ENCODE measurements at places on chromosomes 5 and 9.

GRCh38 chr9:92528522-92528849 lies 7.3 kb downstream of the ECM2 start:
- no peak for DNase-seq

GRCh38 chr9:114143234-114143633 lies 12.1 kb upstream of the COL27A1 start:
- no peak for DNase-seq

- no peak for DNase-seq
Observed at GRCh38 chr5:128345247-128345646, 192.8 kb downstream of the FBN2 start.

- DNase-seq, result no peak
Observed at GRCh38 chr9:30609713-30610112, 1774.7 kb upstream of the ACO1 start.

- no peak for DNase-seq
Observed at GRCh38 chr9:81344366-81344765, 345.0 kb downstream of the TLE1 start.

DNA sequence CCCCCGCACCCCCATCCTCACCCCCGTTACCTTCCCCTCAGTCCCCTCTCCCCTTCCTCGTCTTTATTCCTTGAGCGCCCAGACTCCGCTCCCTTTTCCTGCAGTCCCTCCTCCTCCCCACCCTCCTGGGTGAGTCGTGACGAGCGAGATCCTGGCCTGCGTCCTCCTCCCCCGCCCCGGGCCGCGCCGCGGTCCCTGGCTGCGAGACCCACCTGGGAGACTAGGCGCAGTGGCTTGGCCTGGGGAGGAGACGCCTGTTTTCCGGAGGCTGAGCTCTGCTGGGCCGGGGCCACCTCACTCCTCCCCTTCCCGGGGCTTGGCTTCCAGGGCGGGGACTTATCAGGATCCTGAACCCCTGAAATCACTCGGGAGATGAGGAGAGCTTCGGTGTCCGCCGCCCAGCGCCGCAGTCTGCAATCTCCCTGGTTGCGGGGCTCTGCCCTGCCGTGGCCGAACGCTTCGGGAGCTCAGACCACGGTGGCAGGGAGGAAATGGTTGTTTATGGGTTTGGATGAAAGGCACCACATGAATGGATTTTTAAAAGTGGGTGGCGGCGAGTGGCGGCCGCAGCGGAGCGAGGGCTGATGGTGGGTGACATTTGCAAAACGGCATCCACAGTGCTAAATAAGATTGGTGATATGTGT lies 984 bp downstream of the STXBP1 start:
- peak; percentile 72 for DNase-seq

DNA sequence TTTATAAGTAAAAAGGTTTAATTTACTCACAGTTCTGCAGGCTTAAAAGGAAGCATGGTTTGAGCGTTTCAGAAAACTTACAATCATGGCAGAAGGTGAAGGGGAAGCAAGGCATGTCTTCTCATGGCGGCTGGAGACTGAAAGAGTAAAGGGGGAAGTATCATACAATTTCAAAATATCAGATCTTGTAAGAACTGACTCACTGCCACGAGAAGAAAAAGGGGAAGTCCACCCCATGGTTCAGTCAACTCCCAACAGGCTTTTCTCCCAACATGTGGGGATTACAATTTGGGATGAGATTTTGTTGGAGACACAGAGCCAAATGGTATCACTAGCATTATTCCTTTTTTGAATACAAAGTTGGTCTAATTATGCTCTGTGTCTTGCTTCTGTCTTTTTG lies 627.9 kb upstream of the ST8SIA4 start:
- no peak for DNase-seq

DNA sequence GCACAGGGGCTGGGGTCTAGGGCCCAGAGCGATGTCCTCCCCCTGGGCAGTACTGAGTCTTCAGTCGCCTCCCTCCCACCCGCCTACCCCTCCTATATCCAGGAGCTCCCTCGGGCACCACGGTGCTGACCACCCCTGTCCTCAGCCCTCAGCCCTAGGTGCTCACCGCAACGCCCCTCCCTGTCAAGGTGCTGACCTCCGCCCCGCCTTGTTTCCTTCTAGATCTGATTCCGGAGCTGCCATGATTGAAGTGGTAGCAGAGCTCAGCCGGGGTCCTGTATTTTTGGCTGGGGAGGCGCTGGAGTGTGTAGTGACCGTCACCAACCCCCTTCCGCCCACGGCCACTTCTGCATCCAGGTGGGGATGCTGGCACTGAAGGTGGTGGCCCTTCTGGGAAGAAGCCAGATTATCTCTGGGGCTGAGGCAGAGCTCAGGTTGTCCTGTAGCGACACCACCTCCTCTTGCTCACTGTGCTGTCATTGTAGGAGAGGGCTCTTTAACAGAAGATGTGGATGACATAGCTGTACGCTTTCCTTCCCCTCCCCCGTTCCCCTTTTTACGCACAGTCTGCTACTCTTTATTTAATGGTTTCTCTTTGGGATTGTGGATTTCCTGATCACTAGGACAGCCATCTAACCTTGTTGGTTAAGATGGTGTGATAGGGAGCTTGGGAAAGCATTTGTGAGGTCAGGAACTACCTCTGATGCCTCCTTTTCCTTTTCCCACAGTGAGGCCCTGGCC lies 598 bp downstream of the RGP1 start:
- peak; percentile 64 for DNase-seq

DNA sequence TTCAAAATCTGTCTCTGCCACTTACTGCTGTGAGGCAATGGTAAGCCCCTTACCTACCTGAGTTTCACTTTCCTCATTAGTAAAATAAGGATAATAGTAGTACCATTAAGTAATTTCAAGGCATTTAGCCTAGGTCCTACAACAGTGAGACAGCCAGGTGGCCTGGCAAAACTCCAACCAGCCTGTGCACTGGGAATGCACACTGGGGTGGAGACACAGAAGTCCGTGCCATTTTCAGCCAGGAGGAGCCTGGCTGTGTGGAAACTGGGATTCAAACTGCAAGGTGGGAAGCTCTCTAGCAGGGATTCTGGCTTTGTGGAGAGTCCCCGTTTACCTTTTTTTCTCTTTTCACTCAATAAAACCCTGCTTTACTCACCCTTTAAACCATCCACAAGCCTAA lies 630.4 kb downstream of the PRELID2 start:
- no peak for DNase-seq

DNA sequence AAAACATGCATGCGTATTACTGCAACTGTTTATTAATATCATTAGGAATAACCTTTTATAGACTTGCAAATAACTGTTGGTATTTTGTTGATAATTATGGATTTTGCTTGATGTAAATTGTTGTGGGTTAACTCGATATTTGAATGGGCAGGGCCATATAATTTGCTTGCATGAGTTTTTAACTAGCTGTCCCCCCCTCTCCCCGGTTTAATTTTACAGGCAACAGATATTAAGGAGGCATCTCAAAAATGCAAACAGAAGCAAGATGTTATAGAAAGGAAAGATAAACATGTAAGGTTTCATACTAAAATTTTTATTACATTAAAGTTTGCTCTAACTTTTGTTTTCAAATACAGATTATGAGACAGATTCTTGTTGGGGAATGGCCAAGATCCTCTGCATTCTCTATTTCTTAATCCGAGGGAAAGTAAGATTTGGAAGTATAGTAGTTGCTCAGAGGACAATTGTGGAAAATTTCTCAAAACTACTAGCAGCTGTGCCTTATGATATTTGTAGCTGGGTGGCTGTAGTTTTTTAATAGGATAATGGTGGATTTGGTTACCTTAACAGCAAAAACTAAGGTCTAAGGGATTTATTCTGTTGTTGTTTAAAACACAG lies 27.3 kb downstream of the SMC5 start:
- DNase-seq, result no peak

DNA sequence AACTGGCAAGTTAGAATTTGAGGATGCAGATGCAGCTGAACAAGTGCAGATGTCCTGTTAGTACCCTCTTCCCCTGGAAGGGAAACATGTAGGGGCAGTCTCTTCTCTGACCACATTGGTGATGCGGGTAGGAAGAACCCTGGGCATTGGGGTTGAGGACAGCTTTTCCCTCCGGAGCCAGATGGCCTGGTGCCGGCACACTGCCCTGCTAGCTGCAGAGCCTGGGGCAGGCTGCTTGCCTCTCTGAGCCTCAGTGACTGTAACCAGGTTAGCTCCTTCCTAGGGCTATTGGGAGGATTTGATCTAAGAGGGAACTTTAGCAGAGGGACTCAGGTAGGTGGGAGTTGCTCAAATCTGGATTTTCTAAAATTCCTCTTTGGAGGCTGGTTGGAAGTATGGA lies 148.4 kb downstream of the HSPA4 start:
- no peak for DNase-seq

GRCh38 chr9:31535651-31536050 lies 848.8 kb upstream of the ACO1 start:
- no peak for DNase-seq

DNA sequence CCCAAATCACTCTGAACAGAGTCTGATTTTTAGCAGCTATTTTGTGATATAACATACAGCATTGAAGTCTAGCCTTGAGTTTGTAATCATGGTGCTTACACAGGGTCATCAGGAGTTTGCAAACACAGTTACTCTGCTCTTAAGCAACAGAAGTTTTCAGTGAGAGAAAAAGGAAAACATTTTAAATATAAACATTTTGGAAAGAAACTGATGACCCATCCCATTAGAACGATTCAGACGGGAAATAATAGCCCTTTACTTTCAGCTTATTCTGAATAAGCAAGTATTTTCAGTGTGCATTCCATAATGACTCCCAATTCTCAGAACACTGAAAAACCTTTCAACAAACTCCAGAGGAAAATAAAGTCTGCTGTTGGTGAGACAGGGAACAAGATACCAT lies 46.7 kb upstream of the TMC1 start:
- no peak for DNase-seq

DNA sequence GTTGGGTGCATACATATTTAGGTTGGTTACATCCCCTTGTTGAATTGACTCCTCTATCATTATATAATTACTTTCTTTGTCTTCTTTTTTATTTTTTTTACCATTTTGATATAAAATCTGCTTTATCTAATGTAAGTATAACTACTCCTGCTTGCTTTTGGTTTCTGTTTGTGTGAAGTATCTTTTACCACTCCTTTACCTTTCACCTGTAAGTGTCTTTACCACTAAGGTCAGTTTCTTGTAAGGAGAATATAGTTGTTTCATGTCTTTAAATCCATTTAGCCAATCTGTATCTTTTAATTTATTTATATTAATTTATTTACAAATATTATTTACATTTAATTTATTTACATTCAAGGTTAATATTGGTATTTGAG lies 33.0 kb downstream of the INSL4 start:
- DNase-seq, result no peak

GRCh38 chr9:68685770-68686169 lies 19.3 kb upstream of the PIP5K1B start:
- DNase-seq, result no peak

- no peak for DNase-seq
Observed at GRCh38 chr5:53080271-53080670, 29.3 kb downstream of the MOCS2 start.

DNA sequence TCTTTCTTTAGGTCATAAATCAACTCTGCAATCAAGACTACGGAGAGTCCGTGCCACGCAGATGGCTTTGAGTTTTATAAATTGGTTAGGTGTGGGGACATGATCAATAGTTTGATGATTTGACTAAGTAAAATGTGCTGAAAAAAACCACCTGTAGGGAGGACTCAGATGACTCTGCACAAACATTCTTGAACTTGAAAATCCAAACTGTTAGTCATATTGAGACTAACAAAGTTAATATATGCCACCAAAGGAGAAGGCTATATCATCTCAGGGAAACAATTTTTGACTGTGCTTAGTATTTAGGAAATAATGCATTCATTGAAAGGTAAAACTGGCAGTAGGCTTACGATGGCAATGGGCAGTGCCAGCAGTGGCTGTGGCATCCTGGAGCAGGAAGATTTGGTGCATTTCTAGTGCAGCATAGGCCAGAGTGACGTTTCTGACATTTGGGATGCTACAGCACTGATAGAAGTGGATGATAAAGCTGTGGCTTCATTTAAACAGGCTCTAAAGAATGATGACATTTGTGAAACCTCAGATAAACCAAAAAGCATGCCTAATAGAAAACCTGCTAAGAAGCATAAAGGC lies 291.1 kb downstream of the MLLT3 start:
- DNase-seq, result no peak

GRCh38 chr9:117074784-117075520 lies 339.9 kb downstream of the ASTN2 start:
- no peak for DNase-seq

DNA sequence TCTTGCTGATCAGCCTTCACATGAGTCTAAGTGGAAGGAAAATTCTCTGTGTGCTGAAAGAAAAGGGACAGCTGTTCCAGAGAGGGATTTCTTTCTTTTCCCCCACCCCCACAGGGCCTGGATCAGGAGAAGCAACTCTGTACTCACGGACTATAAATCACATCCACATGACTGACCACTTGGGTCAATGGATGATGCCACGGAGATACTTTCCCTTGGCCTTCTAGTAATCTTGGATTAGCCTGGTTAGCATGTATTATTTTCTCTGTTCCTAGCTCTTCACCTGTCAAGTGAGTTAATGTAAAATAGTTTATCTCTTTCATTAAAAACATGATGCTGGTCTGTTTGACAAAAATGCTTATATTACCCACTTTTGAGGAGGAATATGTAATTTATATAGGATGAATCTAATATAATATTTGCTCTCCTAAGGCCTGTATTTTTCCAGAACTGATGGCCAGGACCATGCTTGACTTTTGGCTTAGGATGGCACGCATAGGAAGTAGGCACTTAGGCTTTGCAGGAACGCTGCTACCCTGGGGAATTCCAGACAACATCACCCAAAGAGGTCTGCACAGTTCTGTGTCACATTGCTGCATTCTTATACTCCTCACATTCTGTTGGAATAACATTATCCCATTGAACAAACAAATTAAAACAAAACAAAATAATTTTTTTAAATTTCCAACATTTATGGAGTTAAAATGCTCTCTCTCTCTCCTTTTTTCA lies 892.1 kb downstream of the TLE1 start:
- no peak for DNase-seq

DNA sequence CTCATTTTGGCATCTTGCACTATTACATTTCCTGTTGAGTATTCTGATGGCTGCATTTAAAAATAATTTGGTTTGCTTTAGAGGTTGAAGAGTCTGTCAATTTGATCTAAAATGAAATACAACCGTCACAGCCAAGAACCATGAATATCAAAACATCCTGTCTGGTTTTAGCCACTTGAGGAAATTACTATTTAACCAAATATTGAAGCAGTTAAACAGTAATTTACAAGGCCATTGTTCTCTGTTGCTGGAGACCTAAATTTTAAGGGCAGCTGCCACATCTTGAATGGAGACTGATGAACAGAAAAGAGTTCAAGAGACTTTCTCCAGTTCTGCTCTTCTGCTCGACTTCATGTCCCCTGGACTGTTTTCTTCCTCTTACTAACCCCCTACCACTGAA lies 549.4 kb downstream of the LRRC70 start:
- DNase-seq, result no peak

- DNase-seq, result no peak
Observed at GRCh38 chr5:122944051-122944450, 92.5 kb downstream of the PPIC start.

DNA sequence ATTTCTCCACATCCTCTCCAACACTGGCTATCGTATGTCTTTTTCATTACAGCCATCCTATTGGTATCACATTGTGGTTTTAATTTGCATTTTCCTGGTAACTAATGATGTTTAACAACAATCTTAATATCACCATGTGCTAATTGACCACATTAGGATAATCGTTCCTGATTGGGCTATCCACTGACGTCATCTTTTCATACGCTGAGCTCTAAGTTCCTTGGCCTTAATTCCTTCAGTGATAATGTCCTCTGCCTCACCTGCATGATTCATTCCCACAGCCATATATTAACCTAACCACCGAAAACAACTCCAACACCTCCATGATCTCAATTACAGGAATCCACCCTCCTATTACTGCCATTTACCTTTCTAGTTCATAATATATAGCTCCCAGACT lies 547.9 kb upstream of the BRINP1 start:
- no peak for DNase-seq

GRCh38 chr5:151028717-151029116 lies 8.3 kb downstream of the GPX3 start:
- no peak for DNase-seq

Data from activated CD8-positive, alpha-beta memory T cell treated with anti-CD3 and anti-CD28 coated beads, Interleukin-2, amount 50 U/mL, for 48 hours (primary cell).